ENCODE measurements at places on chromosomes 4 and X.

- DNase-seq = no peak
Observed at GRCh38 chr4:102299354-102300107, 45.8 kb downstream of the SLC39A8 start.

GRCh38 chr4:47561331-47561730 lies 76.3 kb downstream of the ATP10D start:
- no peak for DNase-seq

- no peak for DNase-seq
Observed at GRCh38 chrX:24990535-24990934, 25.2 kb downstream of the ARX start.

DNA sequence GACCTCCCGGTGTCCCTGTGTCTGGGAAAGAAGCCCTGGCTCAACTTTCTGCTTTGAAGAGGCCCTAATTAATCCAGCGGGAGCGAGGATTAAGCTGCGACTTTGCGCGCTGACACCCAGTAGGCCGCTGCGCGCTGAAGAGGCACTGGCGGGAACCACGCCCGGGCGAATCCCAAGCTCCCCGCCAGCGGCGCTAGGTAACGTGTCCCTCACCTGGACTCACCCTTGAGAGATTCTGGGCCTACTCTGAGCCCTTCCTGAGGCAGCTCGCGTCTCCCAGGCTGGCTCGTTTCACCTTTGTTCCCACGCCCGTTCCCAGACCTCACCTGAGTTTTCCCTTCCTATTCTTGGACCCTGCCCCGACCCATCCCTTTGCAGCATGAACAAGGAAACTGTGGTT lies 616 bp upstream of the KLHL34 start:
- no peak for DNase-seq

DNA sequence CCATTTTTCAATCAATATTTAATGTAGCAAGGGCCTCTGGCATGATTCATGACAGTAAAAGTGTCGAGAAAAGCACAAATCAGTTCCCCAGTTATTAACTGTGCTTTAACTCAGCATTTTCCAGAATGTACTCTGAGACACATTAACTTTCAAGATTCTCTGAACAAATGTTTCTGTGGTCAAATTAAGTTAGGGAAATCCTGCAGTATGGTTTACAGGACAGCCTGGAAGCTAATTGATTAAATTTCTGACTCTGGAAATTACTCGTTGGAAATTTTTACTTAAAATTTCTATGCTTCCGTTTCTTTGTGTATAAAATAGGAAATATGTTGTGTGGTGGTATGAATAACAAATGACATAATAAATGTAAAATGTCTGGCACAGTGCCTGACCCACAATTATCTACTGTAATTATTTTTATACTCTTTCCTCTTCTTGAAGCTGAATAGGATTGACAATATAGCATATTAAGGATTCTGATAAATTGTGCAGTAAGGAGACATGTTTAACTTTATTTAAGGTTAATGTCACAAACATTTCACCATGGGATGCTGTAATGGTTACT lies 33.7 kb downstream of the STK32B start:
- DNase-seq = no peak
